ENCODE measurements at places on chromosomes 7 and 10.

GRCh38 chr10:26438534-26439341 lies 597 bp downstream of the APBB1IP start:
- no peak for DNase-seq

- no peak for DNase-seq
These were observed 5.2 kb downstream of the ARL4A start for GRCh38 chr7:12692479-12693259.

DNA sequence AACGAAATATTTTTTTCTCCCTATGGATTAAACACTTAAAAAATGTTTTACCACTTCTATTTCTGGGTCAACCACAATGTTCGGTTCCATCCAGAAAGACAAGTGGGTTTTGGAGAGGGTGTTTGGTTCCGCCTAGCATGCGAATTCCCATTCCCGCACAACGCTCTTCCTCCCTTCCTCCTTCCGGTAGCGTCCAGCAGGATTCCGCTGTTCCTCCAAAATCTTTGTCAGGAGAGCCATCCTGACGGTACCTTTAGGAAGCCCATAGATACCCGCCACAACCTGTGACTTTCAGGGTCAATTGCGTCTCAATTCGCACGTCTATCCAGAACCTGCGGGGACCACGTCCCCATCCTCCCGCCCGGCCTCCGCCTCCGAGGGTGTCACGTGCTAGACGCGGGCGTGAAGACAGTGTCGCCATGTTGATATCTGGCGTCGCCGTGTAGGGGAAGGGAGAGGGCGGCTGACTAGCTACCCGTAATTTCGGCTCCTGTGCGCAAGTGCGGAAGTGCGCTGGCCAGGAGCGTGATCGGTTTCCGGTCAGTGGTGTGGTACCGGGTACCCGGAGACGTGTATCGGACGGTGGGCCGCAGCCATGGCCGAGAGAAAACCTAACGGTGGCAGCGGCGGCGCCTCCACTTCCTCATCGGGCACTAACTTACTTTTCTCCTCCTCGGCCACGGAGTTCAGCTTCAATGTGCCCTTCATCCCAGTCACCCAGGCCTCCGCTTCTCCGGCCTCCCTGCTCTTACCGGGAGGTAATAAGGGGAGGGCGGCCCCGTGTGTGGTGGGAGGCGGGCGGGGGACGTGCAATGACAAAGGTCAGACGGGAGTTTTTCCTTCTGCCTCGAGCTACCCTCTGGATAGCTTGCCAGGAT lies at the start of gene SEC23IP:
Gene SEC23IP (plus strand): TSS at position 543 of the 878 bp plus-strand sequence. CDS start 53 bp downstream, at position 596.
- DNase-seq, result peak; percentile 97

DNA sequence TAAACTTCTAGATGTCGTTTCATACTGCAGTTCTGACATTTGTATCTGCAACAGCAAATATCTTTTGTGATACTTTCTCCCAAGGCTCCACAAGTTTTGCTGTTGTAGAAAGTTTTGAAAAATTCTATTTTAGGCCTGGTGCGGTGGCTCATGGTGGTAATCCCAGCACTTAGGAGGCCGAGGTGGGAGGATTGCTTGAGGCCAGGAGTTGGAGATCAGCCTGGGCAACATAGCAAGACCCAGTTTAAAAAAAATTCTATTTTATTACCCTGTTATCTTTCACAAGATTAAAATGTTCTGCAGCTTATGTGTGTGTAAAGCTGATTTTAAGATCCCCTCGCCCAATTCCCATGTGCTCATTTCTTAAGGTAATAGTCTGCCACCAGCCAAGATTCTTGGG lies 1.4 kb downstream of the SND1 start:
- DNase-seq, result no peak

DNA sequence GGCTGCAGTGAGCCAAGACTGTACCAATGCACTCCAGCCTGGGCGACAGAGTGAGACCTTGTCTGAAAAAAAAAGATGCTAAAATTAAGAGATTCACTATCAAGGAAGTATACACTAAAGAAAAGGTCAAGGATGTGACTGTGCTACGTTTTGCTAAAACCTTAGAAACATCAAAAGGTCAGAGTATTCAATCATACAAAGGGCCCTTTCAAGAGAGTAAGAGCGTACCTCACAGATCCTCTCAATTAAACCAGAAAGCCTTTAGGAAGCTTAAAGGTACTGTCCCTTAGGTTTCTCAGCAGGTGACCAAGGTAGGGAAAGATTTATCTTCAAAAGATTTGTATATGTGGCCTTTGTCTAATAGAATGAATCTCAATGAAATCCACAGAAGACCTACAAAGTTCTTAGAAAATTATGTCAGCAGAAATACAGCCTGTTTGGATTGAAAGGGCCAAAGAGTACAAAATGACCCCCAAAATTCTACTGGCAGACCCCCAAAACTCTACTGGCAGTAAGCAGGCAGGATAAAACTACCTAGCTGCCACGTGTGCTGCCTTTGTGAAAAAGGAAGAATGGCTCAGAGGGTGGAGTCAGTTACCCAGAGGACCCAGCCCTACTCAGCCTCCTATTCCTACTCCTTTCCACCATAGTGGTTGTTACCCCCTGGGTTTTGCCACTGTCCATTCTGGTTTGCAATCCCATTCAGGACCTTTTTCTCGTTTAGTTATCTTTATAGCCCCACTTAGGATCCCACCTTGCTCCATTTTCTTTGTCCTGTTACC lies 36.7 kb downstream of the ARHGAP19 start:
- DNase-seq, result no peak

DNA sequence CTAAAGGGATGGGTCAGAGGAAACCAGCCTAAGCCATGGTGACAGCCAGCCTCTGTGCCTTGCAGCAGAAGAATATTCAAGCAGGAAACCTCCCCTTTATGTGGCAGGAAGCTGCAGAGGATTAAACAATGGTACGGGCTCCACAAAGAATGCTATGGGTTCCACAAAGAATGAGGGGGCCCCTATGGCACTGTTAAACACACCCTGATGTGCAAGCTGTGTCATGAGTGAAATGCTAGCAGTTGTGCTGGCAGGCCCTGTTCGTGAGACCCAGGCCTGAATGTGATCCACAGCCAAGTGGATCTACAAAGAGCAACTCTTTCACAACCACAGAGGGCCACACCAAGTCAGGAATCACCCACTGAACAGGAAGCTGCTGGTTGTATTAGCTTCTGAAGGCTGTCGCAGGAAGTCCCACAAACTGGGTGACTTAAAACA lies 68.9 kb downstream of the MYOF start:
- DNase-seq, result no peak

DNA sequence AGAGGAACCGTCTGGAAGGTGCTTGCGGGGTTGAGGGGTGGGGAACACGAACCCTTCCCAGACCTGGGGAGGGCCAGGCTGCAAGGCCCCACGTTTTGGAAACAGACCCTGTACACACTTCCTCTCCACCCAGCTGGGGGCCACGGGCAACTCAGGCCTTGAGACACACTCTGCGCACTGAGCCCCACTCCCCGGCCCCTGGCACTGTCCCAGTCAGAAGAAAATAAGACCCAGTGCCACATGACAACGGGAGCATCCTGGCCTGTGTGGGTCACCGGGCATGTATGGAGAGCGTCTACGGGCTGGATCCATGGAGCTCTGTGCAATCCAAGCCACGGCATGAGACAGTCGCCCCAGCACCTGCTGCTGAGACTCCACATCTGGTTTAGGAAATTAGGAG lies 63.7 kb downstream of the CARD11 start:
- DNase-seq, result no peak

Data from left forelimb (tissue), 1 donor.